Erythroblast (primary cell): ENCODE measurements at places on chromosomes 4 and X.

GRCh38 chr4:166991006-166991561 lies 243.2 kb downstream of the SPOCK3 start:
- DNase-seq: peak; percentile 10

GRCh38 chr4:83334425-83335241 lies at the start of gene HPSE:
HPSE (minus strand) TSS chr4:83334848; CDS start chr4:83334782, 66 bp downstream.
- peak; percentile 52 for DNase-seq

- no peak for DNase-seq
Observed at GRCh38 chrX:115939636-115940160, 230.8 kb upstream of the AGTR2 start.

DNA sequence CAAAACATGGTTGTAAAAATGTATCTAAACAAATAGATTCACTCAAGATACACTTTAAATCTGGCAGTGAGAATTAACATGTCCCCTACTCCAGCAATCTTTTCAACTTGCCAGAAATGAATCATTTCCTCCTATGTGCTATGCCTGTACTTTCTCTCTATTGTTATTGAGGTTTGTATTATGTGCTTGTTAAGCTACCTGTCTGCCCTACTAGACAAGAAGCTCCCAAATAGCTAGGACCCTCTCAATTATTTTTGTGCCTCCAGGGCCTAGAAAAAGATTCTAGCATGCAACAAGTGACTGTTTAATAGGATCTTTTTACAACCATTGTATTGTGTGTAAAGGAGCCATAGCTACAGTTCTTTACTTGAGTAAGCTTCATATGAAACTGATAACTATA lies 3.5 kb upstream of the SAP30 start:
- no peak for DNase-seq

- DNase-seq: peak; percentile 35
Observed at GRCh38 chr4:3135155-3136011, 60.9 kb downstream of the HTT start.

- peak; percentile 0 for DNase-seq
Observed at GRCh38 chrX:100447655-100448397, 37.8 kb upstream of the PCDH19 start.

DNA sequence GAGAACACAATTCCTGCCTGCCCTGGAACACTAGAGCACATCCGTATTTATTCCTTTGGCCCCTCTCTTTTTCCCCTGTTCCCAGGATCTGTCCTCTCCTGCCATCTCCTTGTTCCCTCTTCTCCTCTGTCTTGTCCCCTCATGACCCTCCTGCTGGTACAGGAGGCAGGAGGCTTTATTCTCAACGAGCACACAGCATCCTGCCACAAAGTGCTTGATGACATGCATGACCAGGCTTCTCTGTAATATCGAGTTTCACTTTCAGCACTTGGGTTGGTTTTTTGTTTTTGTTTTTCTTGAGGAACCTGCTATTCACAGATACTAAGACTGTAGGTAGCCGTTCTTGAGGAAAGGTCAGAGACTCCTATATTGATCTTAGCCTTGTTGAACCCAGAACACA lies 35.3 kb downstream of the NALF2 start:
- DNase-seq: no peak

GRCh38 chrX:9127986-9128385 lies 94.1 kb upstream of the FAM9B start:
- DNase-seq: no peak

DNA sequence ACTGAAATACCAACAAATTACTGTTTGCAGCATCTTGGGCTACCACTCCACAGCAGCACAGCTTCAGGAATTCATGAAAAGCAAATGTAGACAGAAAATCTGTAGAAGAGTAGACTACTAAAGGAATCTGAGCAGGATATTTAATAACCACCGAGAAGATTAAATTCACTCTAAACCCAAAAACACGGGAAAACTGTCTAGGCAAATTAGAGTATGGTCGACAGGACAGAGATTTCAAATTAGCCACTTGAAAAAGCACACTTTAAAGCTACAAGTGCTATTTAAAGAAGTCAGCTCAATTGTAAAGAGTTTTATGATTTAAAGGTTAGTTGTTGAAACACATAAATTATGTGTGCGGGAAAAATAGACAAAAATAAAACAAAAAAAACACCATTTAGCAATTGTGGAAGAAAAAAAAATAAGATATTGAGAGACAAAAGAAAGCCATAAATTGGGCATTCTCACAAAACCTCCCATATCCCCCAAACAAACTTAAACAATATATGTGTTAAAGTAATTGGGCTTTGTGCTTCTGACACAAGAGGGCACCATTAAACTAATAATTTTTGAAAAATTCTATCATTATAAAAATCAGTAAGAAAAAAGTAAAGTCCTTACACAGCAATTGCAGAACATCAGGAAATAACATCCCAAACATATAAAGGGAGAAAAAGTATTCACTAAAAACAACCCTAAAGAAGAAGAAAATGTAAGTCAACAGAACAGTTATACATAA lies 880.8 kb downstream of the TECRL start:
- DNase-seq: no peak

DNA sequence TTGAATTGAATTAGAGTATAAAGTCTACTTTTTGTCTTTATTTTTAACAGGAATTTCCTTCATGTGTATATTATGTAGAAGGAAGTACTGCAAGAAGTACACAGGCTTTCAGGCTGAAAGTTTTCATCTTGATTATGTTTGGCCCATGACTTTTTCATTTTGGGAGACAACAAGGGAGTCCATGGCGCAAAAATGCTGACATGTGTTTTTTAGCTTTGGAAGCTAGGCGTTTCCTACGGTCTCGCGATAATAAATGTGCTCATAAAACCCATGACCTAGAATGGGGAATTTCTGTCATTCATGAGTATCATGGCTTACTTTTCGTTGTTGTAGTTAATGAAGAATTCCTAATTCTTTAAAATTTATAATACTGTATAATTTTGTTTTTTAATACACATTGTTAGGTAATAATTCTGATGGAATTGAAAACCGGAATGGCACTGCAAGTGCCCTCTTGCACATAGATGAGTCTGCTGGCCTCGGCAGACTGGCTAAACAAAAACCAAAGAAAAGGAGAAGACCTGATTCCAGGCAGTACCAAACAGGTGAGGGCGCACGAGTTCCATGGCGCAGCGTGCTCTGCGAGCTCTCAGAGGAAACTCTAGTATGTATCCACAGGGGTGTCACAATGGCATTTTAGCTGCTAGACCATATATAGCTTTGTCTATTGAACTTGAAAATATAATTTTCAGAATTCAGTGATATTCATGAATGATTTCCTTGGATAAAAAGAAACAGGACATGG lies 59.1 kb downstream of the ZFX start:
- DNase-seq: no peak

- DNase-seq: no peak
Observed at GRCh38 chrX:38896724-38897298, 95.6 kb downstream of the MID1IP1 start.

DNA sequence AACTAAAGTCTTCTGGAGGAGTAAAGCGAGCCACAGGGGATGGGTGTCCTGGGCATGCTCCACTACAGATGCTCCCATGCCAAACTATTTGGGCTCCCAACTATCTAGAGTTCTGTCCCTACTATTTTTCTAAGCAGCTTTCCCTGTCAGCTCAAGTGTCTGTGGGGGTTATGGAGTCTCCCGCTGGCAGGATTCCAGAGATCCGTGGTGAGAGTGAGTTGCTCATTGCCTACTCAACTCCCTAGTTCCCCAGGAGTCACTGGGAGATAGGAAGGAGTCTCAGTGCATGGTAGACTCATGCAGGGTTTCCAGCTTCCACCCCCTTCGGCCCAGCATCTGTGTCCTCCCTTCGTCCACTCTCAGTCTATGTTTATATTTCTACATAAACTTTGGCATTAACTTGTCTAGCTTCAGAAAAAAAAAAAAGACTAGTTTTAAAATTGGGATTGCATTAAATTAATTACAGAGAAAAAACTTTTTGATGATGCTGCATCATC lies 55.1 kb upstream of the INPP4B start:
- no peak for DNase-seq

DNA sequence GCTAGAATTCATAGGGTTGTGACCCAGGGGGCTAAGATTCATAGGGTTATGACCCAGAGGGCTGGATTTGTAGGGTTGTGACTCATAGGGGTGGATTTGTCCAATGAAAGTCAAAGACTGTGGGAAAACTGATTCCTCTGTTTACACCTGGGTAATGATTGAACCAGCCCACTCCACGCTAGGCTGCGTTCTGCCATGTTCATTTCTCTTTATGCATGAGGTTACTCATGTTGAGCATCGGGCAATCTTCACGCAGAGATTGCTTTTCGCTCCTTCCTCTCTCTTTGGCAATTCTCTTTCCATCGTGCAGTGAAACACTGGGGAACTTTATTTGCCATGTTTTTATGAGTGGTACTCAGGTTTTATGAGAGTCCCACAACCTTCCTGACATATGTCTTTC lies 127.8 kb downstream of the CRLF2 start:
- no peak for DNase-seq

DNA sequence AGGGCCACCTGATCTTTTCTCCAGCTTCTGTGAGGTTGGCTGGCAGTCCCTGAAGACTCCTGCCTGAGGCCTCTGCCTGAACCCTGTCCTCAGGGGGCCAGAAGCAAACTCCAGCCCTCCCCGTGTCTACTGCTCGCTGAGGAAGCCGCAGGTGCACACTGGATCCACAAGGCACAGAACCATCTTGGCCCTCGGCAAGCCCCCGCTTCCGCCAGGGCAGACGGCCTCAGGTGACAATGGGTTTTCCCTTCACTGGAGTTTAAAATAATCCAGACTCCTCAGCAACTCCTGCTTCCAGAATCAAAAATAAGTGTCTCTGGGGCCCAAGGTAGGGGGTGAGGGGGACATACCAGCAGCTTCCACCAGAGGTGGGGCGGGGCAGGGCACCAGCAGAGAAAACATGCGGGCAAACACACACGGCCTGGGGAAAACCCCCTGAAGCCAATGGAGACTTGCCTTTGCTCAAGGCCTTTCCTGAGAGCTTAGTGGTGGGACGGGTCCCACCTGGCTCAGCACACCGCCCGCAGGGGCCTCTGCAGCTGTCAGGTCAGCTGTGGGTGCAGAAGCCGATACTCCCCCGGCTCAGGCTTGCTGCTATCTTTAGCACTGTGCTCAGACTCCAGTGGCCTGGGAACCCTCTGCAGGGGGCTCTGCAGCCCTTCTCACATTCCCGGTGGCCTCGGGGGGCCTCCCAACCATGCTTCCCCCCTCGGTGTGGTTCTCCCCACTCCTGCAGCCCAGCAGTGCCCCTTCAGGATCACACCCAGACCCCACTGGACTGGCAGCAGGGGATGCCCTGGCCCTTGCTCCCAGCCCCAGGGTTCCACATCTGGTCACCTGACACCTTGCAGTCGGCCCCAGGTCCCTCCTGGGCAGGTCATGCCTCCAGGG lies 1.9 kb downstream of the MYL5 start:
- no peak for DNase-seq

GRCh38 chrX:22536746-22537304 lies 264.1 kb downstream of the CBLL2 start:
- no peak for DNase-seq

DNA sequence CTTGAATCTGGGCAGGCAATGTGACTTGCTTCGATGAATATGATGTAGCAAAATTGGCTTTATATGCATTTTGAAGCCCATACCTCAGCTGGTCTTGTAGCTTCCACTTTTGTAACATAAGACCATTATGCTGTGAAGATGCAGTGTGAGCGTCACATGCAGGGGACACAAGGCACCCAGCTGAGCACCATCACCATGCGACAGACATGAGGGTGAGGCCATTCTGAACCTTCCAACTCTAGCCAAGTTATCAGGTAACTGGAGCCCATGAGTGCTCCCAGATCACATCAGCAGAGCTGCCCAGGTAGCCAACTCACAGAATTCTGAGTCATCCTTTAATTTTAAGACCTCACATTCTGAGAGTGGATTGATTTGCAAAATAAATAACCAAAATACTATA lies 705.9 kb downstream of the FSTL5 start:
- no peak for DNase-seq

DNA sequence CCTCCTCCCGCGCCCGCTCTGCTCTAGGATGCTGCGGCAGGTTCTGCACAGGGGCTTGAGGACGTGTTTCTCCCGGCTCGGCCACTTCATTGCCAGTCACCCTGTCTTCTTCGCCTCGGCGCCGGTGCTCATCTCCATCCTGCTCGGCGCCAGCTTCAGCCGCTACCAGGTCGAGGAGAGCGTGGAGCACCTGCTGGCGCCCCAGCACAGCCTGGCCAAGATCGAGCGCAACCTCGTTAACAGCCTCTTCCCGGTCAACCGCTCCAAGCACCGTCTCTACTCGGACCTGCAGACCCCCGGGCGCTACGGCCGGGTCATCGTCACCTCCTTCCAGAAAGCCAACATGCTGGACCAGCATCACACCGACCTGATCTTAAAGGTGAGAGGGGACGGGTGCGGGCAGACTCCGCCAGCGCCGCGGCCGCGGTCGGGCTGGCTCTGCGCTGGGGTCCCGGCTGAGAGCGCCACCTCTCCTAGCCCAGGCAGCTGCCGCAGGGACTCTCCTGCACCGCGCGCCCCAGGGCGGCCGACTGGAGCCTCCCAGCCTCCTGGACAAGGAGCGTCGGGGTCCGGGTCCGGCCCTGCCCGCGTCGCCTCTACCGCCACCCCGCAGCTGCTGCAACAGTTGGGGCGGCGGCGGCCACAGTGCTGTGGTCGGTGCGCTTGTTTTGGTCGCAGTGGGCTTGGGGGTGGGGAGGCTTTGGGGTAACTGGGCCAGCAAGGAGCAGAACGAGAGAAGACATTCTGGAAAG lies at the start of gene PTCHD1:
PTCHD1 (plus strand) TSS at position 2 of the 752 bp plus-strand sequence; CDS start at position 29, 27 bp downstream.
- DNase-seq: no peak

DNA sequence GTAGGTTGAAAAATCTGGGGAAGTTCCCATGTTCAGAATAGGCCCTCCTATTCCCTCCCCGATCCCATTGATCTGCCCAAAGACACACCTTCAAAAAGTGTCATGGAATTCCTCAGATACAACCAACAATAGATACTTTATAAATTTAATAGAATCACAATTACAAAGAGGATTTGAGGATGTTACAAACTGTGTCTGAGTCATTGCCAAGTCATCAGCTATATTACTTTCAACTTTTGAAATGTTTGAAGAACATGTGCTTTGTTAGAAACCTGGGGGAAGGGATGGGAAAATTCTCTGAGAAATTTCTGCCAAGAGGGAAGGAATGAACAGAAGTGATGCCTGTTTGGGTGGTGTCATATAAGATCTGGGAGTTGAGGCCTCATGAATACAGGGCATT lies 46.7 kb downstream of the KCNIP4 start:
- no peak for DNase-seq

DNA sequence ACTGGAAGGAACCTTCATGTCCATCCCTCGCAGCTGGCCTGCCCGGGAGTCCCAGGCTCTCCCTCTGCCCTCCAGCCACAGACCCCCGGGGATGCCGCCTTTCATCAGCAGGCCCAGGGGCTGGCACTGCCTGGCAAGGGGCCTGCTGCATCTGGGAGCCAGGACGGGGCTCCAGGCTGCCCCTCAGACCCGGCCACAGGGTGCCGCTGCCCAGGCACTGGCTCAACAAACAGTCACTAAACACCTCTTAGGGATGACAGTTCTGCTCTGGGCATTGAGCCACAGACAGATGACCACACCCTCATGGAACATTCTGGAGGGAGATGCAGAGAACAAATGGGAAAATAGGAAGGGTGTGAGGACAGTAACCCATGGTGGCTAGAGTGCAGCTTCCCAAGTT lies 109.3 kb downstream of the HMX1 start:
- no peak for DNase-seq
